ENCODE measurements at places on chromosomes 7 and 10.

DNA sequence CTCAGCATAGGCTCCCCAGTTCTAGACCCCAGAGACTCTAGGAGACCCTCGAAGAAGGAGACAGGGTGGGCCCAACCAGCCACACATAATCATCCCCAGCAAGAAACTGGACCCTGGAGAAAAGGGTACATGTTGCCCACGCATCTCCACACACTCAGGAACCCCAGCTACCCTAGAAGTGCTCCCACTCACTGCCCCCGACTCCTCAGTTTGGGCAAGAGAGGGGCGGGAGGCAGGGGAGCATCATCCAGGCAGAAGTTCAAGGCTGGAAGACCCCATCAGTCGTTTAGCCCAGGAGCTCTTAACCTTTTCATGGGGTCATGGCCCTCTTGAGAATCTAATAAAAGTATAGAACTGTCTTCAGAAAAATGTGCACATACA, 1.8 kb upstream of the ZNF467 start:
- DNase-seq = no peak

DNA sequence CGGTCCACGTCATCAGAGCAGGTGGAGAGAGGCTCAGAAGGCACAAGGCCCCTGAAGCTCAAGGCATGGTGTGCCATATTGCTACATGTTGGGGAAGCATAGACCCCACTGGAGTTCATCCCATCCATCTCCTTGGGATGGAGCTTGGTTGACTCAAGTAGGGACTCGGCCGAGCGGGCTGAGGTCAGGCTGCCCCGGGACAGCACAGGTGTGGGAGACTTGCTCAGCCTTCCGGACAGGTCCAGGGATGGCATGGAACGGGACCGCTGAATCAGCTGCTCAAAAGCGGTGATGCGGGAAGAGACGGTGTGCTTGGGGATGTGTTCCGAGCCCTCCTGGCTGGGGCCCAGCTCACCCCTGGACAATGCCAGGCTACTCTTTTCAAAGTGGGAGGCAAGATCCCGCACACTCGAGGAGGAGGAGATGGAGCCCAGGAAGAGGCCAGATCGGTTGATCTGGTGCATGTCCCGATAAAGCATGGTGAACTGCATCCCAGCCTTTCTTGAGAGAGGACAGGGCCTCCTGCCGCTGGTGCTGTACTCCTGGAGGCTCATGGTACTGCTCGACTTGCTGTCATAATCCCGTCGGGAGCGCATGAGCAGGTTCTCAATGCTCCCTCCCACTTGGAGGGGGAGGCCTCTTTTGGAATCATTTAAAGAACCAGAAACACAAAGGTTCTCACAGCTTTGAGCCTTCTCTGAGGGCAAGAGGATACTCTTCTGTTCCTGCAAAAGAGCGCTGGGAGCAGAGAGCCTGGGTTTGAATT, 65.6 kb upstream of the PDLIM1 start:
- DNase-seq = no peak

DNA sequence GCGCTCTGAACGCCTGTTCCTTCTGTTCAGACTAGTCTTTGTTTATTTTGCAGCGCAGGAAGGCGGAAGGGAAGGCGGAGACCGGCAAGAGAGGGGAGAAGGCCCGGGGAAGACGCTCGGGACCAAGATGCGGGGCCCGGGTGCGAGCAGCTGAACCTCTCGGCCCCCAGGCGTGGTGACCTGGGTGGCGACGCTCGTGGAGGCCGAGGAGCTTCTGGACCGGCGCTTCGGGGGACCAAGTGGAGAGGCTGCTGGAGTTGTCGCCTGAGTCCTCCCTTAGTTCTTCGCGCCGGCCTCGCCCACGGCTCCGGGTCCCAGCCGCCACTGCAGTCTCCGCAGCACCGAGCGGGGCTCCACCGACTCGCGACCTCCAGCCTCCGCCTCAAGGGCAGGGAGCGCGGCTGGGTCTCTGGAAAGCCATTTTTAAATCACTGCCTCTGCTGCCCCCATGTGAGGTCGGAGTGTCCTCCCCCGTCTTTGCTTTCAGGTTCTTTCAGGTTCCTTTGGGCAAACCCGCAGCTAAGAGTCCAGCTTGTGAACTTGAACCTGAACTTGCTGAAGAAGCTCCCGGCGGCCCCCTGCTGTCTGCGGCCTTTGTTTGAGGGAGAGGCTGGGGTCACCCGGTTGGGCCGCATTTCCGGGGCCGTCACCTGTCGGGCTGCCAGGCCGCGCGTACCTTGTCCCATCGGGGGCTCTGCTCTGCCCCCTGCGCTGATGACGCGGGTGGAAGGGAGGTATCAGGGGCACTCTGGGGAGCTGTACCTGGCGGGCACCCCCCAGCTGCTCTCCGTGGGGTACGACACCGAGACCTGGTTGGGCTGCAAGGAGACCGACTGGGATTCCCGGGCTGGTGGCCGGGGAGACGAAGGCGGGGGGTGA, 136.0 kb downstream of the KIF20B start:
- DNase-seq = peak; percentile 85

GRCh38 chr10:24914148-24914547, 38.3 kb downstream of the PRTFDC1 start:
- DNase-seq = no peak

Data from eye (tissue), 1 donor.